ENCODE measurements at places on chromosomes 2 and 18.

DNA sequence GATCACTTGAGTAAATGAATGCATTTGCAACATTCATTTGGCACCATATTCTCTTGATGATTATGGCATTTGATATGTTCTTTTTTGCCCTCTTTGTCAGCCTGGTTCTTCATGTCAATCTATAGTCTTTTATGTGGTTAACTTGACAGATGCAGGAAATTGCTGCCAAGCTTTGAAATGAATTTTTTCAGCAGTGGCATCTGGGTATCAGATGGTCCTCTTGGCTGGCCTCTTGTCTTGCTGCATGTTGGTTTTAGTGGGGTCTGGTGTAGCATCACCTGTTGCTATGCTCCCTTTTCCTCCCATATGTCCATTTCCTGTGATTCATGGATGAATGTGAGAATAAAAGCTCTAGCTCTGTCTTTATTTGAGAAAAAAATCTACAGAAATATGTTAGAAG, 119.9 kb downstream of the DPP4 start:
- no peak for DNase-seq

GRCh38 chr2:235493775-235494715, at the start of gene AGAP1:
AGAP1 (plus strand) TSS chr2:235494043.
- peak; percentile 86 for DNase-seq

DNA sequence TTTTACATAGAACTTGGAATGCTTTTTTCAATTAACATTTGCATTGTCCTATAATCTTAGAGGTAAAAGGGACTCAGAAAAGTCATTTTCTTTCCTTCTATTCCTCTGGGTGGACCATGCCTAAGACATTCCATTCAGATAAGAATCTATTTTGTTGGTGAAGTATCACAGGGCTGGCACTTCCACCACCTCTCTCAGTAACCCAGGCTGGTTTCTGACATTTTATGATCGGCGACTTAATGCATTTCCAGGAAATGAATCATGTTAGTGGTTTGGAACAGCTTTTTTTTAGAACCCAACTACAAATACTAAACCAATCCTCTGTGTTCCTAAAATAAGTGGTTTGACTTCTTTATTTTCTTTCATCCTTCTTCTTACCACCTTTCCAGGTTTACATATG, 27.0 kb downstream of the GAD1 start:
- no peak for DNase-seq

DNA sequence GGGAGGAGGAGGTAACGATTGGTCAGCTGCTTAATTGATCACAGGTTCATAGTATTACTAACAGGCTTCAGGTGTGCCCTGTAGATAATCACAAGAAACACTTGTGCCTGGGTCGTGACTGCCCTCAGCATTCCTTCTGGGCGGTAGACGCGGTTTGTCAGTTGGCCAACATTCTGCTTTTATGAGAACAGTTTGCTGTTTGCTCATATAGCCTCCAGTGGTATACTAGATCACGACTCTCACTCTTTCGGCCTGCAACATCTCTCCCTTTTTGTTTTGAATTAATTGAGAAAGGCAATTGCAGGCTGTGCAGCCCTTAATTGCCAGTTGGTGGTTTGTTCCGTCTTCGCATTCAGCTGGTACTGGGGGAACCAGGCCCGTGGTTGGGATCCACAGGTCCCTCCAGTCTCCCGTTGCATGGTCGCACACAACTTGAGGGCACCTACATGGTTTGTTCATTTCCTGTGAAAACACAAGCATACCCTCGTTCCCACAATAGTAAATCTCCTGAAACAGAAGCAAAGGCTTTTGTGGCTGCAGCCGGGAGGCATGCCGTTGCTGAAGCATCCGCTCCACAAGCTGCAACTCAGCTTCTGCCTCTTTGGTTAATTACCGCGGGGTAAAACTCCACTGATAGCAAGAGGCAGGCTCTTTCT, 30.3 kb upstream of the GPR17 start:
- no peak for DNase-seq

GRCh38 chr18:250685-251084, 17.2 kb downstream of the THOC1 start:
- DNase-seq = no peak

GRCh38 chr18:77146249-77147080, 13.9 kb upstream of the MBP start:
- peak; percentile 78 for DNase-seq

GRCh38 chr2:136012315-136012714, 26.9 kb upstream of the DARS1 start:
- no peak for DNase-seq

DNA sequence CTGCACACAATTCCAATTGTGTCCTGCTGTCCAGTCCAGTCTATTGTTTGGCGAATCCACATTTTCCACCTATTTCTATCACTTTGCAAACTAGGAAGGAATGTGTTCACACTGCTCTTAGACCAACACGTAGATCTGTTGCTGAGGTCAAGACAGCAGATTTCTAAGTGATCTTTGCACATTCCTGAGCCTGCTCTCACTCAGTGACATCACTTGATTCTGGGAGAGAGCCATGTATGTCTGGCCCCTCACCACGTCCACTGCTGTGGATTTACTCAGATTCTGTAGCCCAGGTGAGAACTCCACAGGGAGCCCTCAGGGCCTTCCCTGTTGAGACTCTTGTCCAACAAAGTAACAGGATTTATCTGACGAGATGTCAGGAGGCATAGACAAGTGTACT, 317.2 kb downstream of the TSN start:
- DNase-seq = no peak
